AG09309 (cell line): ENCODE measurements at places on chromosomes 12 and 14.

DNA sequence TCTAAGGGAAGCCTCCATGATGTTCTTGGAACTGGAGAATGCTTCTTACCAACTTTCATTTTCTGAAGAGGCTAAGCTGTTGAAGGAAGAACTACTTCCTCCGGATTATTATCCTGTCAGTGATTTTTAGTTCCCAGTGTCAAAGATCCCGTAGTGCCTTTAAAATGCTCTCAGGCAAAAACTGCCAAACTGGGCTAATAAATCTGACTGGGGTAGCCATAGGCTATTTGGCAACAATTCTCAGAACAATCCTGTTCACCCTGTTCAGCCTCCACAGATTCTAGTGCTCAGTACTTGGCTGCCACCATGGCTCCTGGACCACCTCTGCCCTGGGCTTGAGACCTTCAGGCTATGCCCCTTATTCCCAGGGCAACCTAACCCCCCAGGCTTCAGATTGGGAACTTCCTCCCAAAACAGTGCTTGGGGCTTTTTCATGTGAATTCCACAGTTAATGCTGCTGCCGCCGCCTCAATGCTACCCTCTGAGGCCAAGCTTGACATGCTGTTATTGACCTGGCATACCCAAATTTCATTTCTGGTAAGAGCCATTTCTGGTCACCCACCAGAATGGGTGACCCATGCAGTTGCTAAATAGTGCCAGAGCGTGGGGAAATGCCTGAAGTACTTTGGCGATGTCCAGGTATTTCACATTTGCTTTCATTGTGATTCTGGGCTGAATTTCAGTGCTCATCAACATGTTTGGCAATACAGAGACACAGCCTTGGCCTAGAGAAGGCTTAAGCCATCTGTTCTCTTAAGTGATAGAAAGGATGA, 110.0 kb upstream of the ARHGAP5 start:
- no peak for DNase-seq

DNA sequence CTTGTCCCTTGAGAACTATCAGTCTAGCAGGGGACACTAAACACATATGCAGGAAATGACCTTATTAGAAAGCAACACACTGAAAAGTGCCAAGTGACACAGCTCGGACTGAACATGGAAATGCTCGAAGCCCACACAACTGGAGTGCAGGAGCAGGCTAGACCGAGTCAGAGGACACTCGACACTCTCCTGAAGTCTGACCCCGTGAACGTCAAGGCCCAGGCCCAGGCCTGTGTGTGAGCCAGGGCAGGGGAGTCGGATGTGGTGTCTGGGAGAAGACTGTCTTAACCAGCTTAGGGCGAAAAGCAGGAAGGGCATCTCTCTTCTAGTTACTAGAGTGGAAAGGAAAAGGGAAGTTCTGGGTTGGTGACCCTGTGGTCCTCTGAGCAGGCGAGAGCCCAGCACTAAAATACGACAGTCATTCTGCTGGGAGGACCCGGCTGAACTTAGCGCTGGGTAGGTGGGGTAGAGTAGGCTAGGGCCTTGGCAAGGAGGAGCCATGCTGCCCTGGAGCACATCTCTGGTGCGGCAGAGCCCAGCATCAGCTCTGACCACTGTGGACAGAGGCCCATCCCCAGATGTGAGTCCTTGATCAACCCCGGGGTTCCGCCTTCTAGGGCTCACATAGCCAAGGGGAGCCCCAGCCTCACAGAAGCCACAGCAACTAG, 93.0 kb downstream of the NTF3 start:
- DNase-seq, result no peak

- no peak for DNase-seq
These were observed 55.3 kb upstream of the FGD4 start for GRCh38 chr12:32344047-32344446.

DNA sequence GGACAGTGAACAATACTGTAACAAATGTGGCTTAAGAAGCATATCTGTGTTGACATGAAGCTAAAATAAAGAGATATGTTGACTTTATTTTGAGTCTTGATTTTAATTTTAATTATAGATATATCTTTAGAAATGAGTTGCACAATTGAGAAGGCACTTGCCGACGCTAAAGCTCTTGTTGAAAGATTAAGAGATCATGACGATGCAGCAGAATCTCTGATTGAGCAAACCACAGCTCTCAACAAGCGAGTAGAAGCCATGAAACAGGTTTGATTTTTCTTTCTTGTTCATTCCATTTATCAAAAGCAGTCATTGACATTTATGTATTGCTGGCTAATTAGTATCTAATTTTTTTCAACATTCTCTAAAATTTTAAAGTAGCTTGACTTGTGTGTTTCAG, 15.8 kb downstream of the FGFR1OP2 start:
- no peak for DNase-seq

- no peak for DNase-seq
These were observed 1027.6 kb downstream of the BCL11B start for GRCh38 chr14:98244162-98244948.

- DNase-seq, result no peak
These were observed 1.0 kb downstream of the RTL1 start for GRCh38 chr14:100902295-100903133.

- DNase-seq, result no peak
These were observed 13.3 kb downstream of the RTL1 start for GRCh38 chr14:100890061-100890850.

- no peak for DNase-seq
These were observed 2.8 kb downstream of the EFS start for GRCh38 chr14:23362200-23362599.

- DNase-seq, result no peak
These were observed 55.7 kb downstream of the NINJ2 start for GRCh38 chr12:607541-608001.

DNA sequence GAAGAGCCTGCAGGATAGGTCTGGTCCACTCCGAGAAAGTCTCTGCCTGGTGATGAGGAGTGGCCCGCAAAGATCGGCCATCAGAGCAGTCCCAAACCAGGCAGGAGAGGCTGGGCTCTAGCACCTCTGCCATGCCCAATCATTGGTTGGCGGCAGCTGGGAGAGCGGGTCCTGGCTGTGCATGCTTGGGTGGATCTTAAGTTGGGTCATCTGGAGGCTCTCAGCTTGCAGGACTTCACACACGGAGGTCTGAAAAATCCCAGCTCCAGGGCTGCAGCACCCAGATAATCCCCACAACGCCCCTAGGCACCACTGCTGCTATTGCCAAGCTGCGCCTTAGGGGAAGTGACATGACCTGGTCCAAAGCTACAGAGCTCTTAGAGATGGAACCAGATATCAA, 766.7 kb upstream of the TBX3 start:
- no peak for DNase-seq

- peak; percentile 60 for DNase-seq
These were observed 31.6 kb downstream of the KCNC2 start for GRCh38 chr12:75177997-75178396.

DNA sequence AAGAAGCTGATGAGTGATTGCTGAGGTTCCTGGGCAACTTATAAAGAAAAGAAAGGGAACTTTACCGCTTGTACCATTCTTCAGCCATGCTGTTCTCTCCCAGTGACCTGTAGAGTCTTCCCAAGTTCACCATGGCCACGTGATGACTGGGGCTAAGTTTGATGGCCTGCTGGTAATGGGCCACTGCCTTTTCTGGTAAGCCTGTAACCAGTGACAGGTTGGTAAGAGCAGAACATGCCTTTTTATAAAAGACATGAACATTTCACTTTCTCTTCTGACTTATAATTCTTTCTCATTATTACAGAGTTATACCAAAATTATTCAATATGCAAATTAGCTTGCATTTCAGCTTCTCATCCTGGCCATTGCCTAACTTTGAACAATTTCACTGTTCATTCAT, 20.9 kb upstream of the OVCH1 start:
- no peak for DNase-seq

DNA sequence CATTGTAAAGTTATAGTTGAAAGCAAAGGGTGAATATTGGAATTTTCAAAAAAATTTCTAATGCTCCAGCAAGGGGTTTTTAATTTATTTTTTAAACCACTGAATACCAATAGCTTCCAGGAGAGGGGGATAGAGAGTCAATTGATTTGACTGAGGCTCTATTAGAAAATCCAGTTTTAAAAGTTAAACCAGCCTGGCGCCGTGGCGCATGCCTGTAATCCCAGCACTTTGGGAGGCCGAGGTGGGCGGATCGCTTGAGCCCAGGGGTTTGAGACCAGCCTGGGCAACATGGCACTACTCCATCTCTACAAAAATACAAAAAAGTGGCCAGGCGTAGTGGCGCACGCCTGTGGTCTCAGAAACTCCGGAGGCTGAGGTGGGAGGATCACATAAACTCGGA, 150.1 kb downstream of the SLC38A4 start:
- DNase-seq, result no peak

DNA sequence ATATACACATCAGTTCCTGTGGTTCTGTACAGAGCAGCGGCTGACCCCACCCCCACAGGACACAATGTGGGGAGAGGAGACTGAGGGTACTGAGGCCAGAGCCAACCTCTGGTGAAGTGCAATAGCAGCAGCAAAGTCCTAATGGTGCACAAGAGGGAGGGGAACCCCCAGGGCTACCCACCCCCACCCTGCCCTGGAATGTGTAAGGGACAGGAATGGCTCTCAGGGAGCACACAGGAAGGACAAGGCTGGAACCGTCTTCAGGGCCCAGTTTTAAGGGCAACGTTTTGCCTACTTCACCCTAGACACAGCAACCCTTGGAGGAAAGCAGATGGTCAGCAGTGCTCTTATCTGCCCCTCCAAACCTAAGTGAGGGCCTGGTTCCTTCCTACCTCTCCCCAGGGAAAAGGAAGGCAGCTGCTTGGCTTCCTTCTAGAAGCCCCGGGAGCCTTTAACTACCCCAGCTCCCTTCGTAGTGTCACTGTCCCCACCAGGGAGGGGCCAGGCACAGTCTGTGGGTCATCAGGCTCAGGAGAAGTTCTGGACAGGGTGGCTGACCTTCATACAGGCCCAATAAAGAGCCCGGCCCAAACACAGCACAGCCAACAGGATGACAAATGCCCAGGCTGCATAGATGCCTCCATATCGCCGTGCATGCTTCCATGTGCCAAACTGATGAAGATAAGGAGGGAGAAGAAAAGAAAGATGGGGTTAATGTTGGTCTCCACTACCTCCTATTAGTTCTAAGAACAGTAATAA, 3.0 kb downstream of the PIP4P1 start:
- DNase-seq, result no peak

DNA sequence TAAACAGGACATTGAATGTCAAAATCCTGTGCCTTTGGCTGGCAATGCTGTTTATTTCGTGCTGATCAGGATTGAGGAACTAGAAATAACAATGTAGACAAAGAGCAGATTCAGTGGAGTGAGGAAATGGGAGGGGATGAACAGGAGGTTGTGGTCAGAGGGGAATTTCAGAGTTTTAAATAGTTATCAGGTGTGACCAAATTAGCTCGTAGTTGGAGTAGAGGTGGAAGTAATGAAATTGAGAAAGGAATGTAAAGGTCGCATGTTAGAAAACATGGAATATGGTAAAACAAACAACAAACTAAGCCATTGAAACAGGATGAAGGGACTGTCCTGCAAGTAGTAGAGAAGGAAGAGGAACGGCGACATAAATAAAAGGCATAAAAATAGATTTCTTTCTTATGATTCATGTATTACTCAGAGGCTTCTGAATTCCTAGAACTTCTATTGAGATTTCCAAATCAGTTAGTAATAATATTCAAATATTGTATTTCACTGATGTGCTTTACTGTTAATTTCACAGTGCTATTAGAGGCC, 9.5 kb upstream of the SAV1 start:
- DNase-seq, result no peak

DNA sequence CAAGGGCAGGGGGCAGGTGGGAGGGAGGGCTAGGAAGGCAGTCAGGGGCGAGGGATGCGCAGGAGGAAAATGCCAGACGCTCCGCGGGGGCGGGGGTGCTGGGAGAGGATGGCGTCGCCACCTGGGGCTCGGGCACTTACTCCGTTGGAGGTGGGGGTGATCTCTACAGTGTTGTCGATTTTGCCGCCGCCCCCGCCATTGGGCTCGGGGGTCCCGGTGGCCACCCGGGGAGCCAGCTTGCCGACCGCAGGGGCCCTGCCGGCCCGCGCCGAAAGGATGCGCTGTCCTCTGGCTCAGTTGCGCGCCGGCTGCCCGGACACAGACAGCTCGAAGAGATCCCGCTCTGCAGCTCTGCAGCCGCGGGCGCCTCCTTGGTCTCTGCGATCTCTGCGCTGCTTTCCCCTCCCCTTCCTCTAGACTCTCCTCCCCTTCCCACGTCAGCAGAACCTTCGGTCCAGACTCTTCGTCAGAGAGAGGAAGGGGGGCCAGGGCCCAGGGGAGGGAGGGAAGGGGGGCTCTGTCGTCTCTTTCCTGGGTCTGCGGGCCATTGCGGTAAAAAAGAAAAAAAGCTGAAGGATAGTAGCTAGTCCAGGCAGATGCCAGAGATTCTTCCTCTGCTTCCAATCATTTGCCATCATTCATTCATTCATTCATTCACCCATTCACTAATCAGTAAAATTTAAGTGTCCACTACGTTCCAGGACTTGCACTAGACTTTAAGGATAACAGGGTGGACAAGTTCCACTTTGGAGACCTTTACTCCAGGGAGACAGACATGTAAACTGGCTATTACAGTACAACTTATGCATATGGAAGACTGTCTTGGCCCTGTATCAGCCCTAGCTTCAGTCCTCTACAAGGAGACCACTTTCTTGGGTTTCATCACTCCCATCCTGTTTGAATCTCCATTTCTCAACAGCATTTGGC, at the start of gene SLC22A17:
Gene SLC22A17 (minus strand): TSS at position 382 of the 927 bp plus-strand sequence.
- DNase-seq, result peak; percentile 61

DNA sequence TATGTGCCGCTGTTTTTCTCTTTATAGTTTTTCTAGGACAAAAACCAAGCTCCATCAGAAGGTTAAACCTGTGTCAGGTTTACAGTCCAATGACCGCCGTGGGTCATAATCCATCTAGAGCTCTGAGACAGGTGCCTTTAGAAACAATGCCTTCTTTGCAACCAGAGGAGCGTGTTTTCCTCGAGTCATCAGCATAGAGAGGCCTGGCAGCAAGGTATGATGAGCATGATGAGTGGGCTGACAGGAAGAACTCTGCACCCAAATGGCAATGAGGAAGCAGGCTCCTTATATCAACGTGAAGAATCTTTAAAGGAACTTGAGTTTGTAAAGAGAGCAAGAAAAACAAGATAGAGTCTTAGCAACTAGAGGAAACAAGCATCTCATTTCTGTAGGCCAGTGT, 60.5 kb upstream of the NUDT4 start:
- DNase-seq, result no peak

- DNase-seq, result no peak
These were observed 160.2 kb downstream of the KICS2 start for GRCh38 chr12:64061868-64062375.

DNA sequence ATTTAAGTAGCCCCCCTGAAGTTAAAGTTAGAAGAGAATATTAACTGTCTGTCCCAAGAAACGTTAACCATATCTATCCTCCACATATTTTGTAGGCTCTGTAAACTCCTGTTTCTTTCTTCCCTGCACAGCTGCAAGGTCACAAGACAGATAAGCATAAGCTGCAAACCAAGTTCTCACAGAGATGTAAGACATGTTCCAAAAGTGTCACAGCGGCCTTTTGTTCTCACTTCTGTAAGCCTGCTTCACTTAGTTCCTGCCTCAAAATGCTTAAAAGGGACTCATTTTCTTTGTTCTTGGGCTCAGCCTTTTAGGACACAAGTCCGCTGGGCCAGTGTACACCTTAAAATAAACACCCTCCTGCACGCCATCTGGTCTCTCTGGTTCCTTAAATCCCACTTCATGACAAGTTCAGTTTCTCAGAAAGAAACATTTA, 3.2 kb downstream of the RNASE1 start:
- DNase-seq, result no peak

- no peak for DNase-seq
These were observed 47.7 kb upstream of the PPP2R5C start for GRCh38 chr14:101713621-101714349.

- DNase-seq, result no peak
These were observed 73.5 kb downstream of the PPP2R5C start for GRCh38 chr14:101834800-101835547.

GRCh38 chr12:13179211-13180074, 17.1 kb upstream of the EMP1 start:
- no peak for DNase-seq
